ENCODE measurements at places on chromosomes 2 and 18. TPM values are rescaled to one million over a fixed set of nuclear protein-coding genes. Genes with fewer than 3 reads are reported as not detected.

Gene GAREM2
- total RNA-seq = 9.7 TPM

Gene SNORC
- total RNA-seq = 9.3 TPM

Gene GALNT5
- total RNA-seq = 2.8 TPM

Gene FHOD3
- total RNA-seq = 2.8 TPM

Gene TRIM43
- total RNA-seq = not detected

Gene MDH1B
- 1.6 TPM for total RNA-seq

Gene MSH6
- 73.7 TPM for total RNA-seq

Gene DNAH7
- 0.76 TPM for total RNA-seq

Gene IL1F10
- total RNA-seq = not detected

Gene RAB6D
- not detected for total RNA-seq

Gene KANSL1L
- 0.66 TPM for total RNA-seq

Gene PAIP2B
- 0.34 TPM for total RNA-seq

Gene TMEM37
- 1.9 TPM for total RNA-seq

Gene GKN2
- total RNA-seq = 3.5 TPM

Gene HS1BP3
- 35.6 TPM for total RNA-seq

Gene DOK6
- total RNA-seq = not detected

Gene SLC19A3
- total RNA-seq = 3.6 TPM

All from A549 treated with CpdA at 1 μM for 4 hours (cell line).